ENCODE measurements at places on chromosomes 11 and 22.

GRCh38 chr11:65066315-65066714, 8.0 kb upstream of the NAALADL1 start:
- no peak for DNase-seq

GRCh38 chr11:88414385-88414861, 76.9 kb upstream of the CTSC start:
- DNase-seq: no peak

DNA sequence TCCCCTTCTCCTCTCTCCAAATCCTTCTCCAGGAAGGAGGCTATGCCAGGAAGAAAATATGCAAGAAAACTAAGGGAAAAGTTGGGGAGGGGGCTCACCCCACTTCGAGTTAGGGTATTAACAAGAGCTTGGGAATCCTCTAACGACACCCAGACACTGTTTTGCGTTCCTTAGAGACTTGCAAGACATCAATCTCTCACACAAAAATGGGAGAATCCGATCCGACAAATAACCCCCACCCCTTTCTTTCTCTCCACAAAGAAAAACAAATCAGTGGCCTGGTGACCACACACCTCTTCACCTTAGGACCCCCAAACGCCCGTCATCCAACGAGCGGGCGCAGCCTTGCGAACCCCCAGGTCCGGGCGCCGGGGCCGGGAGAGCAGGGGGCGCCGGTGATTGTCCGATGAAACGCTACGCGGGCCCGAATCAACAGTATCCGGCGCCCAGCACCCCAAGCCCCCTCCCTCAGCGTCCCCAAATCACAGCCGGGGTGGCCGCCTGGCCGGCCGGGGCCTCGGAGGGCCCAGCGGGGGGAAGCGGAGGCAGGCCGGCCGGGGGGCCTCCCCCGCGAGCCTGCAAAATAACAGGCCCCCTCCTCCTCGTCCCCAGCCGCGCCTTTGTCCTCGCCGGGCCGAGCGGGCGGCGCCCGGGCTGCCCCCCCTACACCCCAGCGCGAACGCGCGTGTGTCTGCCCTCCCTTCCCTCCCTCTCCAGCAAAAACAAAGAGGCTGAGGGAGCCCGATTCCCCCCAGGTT, 690 bp downstream of the CSNK1E start:
- DNase-seq: peak; percentile 17

DNA sequence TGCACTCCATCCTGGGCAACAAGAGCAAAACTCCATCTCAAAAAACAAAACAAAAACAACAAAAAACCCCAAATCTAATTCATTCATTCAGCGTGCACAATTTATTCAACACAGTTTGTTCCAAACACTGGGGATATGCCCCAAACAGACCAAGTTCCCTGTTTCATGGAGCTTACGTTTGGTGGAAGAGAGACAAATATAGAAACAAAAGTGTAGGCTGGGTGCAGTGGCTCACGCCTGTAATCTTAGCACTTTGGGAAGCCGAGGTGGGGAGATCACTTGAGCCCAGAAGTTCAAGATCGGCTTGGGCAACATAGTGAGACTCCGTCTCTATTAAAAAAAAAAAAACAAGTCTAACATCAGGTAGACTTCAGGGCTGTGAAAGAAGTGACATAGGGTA, 52.4 kb downstream of the PTPRJ start:
- DNase-seq: no peak

GRCh38 chr22:35258191-35258988, 1.1 kb downstream of the HMGXB4 start:
- DNase-seq: no peak

- DNase-seq: no peak
These were observed 115.4 kb downstream of the MED15 start for GRCh38 chr22:20622650-20623339.

- DNase-seq: no peak
These were observed 108.2 kb downstream of the WNT7B start for GRCh38 chr22:45868571-45869339.

DNA sequence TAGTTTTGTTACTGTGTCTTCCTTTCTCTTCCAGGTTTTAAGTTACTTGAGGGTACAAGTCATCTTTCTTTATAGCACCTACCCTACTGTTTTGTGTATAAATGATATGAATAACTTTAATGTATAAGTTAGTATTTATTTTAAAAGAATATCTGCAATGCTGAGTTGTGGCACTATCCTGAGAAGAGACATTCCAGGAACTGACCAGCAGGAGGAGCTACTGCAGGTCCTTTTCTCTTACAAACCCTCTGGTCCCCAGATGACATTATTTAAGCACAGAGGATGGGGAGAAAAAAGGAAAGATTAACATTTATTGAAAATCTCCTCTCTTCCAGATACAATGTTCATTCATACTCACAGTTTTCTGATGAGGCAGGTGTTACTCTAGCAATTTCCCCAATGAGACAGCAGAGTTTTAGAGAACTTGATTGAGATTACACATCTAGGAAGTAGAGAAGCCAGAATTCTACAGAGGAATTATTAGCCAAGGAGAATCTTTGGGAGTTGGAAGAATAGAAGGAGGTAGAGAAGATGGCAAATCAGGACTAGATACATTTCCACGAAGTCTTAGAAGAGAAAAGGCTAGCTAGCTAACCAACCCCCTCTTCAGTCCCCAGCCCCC, 541.2 kb upstream of the API5 start:
- no peak for DNase-seq

GRCh38 chr11:63212742-63213141, 30.7 kb downstream of the SLC22A25 start:
- DNase-seq: no peak

- DNase-seq: no peak
These were observed 23.3 kb downstream of the ARHGEF17 start for GRCh38 chr11:73331138-73331916.

DNA sequence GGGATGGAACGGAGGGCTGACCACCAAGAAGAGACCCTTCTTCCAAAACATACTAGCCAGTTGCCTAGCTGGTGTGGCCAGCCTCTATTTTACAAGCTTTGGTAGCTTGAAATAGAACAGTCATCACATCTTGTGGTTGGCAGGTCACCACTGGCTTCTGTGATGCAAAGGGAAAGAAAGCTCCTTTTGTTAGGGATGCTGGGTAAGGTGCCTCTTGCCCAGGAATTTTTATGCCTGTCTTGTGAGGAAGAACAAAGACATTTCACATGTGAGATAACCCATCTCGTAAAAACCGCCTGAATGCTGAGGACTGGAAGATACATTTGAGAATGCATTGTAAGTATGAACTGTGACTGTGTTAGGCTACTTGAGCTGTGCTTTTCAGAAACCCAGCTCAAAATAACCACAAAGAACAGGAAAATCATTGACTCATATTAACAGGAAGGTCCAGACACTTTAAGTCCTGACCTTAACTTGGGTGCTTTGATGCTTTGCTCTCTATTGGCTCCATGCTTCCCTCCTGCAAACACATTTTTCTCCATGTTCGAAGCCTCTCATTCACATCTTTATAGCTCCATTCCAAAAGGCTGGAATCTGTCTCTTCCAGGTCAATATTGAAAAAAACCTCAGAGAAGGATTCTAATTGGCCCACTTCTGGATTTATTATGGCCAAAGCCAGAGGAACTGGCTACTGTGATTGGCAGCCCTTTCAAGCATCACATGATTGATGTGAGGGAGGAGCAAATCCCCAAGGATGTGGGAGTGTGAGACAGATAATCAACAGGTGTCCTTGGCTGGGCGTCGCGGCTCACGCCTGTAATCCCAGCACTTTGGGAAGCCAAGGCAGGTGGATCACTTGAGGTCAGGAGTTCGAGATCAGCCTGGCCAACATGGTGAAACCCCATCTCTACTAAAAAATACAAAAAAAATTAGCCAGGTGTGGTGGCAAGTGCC, 53.9 kb downstream of the MICAL2 start:
- no peak for DNase-seq

GRCh38 chr11:114586797-114587196, 8.8 kb downstream of the NXPE4 start:
- no peak for DNase-seq

DNA sequence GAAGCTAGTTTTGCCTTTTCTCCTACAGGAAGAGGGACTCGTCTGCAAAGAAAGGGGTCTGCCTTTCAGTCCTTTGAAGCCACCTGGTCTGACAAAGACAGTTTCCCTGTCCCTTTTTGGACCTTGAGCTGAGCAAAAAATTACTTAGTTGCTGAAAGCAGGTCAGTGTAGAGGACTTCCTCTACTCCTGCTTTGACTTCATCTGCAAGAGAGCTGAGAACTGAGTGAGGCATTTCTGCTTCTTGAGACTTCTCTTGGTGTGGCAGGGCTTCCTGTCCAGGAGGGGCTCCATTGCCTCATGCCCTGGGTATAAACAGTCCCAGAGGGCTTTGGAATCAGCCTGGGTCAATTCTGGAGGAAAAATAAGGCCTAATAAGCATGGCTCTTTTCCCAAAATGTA, 73.1 kb downstream of the ZNRF3 start:
- DNase-seq: no peak

- DNase-seq: no peak
These were observed 3.4 kb downstream of the NLRP6 start for GRCh38 chr11:281486-282161.

- no peak for DNase-seq
These were observed 17.6 kb downstream of the C22orf31 start for GRCh38 chr22:29043906-29044575.

DNA sequence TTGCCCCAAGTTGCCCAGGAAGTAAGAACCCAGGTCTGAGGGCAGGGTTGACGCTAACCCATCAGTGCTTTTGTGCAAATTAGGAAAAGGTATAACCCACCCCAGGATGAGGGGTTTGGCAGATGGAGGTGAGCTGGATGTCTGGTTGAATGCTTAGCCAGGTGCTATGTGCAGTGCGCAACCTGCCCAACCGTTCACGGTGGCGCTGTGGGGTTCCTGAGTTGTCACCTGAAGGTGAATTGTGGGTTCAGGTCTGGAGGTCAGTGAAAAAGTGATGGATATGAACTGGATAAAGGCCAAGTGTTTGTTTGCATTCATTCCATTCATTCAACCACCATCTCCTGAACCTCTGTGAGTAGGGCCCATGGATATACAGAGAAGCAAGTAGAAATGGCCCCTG, 14.3 kb upstream of the LGALS2 start:
- DNase-seq: no peak

DNA sequence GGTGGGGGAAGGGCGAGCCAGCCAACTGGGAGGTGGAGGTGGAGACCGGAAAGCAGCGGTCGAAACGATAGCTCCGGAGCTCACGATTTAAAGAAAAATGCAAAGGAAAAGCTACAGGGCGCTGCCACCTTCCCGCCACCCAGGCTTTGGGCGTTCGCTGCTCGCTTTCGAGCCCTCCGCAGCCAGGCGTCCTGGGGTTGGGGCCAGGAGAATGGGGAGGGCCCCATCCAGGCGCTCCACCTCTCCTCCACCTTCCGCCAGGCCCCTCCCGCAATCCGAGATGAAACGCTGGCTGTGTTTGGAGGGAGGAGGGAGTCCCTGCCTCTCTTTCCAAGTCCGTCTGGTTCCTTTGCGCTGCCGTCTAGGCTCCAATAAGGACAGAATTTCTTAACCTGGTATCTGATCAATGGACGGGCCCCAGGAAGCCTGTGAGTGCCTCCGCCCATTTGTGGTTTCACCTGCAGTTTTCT, 483 bp upstream of the ABTB2 start:
- DNase-seq: peak; percentile 5

DNA sequence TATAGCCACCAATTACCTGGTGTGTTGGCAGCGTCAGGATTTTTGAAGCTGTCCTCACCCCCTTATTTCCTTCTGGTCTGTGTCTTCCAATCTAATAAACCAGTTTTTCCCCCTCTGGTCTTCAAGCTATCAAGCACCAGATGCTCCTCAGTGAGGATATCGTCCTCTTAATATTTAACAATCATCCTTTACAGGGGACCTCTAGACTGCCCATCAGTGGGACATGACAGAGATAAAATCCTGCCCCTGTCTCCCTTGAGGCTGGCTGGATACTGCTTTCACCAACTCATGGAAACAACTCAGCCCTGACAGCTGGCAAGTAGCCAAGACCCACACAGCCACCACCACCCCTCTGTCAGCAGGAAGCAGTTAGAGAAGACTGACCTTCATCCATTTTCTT, 421.0 kb upstream of the API5 start:
- DNase-seq: no peak

GRCh38 chr11:128283451-128283850, 303.9 kb downstream of the ETS1 start:
- no peak for DNase-seq

- DNase-seq: no peak
These were observed 16.2 kb upstream of the CTTN start for GRCh38 chr11:70381872-70382861.

- no peak for DNase-seq
These were observed 228.9 kb downstream of the CTTN start for GRCh38 chr11:70627219-70627618.

DNA sequence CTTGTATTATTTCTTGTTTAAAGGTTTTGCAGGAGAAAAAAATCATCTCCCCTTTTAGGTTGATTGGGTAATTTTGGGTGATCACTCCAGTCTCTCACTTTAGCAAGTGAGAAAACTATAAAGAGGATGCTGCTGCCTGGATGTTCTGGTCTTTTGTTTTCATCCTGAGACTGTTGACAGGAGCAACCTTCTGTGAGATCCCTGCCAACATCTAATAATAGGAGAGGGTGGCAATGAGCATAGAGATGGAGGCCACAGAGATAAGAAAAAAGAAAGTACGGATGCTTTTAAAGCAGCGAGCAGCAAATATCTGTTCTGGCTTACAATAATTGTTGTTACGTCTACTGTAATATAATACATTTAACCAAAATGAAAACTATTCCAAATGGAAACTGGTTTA, 293.6 kb upstream of the MTNR1B start:
- no peak for DNase-seq

GRCh38 chr11:95222817-95223216, 8.2 kb downstream of the SESN3 start:
- no peak for DNase-seq

DNA sequence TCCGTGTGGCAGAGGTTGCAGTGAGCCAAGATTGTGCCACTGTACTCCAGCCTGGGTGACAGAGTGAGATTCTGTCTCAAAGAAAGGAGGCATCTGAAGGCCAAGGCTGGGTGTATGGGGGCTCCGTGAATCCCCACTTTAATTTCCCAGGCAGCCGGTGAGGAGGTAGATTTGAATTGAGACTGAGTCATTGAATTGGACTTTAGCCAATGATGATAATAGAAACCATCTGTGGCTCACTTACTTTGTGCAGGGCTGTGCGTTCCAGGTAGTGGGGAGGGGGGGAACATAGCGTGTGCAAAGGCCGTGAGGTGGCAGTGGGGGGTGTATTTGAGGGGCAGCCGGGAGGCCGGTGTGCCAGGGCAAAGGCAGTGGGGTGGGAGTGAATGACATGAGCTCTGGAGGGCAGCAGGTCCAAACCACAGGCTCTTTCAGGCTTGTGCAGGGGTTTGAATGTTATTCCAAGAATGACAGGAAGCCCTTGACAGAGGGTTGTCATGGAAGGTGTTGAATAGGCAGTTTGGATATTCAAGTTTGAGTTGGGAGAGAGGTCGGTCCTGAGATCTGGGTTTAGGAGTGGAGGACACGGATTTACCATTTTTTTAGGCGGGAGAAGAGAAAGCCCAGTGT, 6.1 kb downstream of the ARHGAP8 start:
- DNase-seq: no peak

DNA sequence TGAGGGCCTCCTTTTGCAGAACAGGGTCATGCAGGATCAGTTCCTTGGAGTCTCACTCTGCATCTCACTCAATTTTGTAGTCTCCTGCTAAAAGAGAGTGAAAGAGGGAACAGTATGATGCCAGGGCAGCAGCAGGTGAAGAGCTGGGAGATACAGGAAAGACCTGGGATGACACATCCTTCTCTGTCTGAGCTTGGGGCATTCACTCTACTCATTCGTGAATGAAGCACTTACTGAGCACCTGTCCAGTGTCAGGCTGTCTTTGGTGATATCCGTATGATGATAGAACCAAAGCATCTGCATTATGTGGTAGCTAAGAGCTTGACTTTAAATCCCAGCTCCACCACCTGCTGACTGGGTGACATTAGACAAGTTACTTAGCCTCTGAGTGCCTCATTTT, 14.4 kb downstream of the SREBF2 start:
- no peak for DNase-seq

- no peak for DNase-seq
These were observed 25.8 kb downstream of the TPST2 start for GRCh38 chr22:26564181-26564580.

All from activated naive CD8-positive, alpha-beta T cell treated with anti-CD3 and anti-CD28 coated beads, Interleukin-2, amount 50 U/mL, for 16 hours (primary cell).